Activated CD4-positive, CD25-positive, alpha-beta regulatory T cell treated with anti-CD3 and anti-CD28 coated beads, Interleukin-2, amount 50 U/mL, for 72 hours (primary cell): ENCODE measurements at places on chromosomes 6 and 20.

DNA sequence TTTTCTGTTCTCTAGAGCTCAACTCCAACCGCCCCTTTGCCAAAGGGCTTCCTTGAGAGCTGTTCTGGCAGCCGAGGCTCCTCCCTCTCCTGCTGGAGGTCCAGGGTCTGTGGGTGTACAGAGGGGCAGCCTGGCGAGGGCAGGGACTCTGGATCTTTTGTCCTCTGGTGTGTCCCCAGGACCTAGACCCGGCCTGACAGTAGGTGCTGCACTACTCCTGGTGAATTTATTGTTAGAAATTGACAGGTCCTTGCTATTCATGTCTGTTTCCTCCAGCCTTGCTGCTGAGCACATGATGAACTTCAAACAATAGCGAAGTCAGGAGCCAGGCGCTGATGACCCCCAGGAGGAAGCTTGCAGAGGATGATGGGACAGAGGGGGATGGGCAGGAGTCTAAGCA is 234.7 kb upstream of the SULF2 start:
- DNase-seq: no peak

- no peak for DNase-seq
Observed at GRCh38 chr20:50636601-50637540, 54.5 kb downstream of the RIPOR3 start.

GRCh38 chr20:51171141-51171540 is 148.2 kb upstream of the KCNG1 start:
- no peak for DNase-seq

DNA sequence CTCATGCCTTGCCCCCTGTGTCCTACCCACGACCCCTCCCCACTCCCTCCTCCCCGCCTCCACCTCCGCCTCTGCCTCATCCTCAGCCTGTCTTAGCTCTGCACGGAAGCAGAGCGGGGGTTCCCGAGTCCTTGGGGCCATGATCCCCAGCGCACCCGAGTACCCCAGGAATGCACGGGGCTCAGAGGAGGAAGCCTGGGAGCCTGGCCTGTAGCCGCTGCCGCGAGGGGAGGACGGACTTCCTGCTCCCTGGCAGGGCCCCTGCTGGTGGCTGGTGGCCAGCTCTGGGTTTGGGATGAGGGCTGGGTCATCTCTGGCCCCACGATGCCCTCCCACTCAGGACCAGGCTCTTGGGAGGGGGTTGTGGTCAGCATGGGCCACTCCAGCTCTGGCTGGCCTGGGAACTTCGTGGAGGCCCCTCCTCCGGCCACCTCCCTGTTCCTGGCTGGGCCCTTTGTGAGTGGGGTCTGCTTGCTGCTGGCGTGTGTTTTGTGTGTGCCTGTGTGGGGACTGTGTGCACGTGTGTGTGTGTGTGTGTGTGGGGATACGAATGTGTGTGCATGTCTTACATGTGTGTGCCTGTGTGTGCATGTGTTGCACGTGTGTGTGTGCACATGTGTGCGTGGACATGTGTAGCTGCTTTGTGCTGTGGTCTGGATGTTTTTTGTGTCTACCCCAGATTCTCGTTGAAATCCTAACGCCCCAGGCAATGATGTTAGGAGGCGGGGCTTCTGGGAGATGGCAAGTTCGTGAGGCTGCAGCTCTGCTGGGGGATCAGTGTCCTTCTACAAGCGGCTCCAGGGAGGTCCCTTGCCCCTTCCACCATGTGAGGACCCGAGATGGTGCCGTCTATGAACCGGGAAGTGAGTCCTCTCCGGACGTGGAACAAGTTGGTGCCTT is 1.3 kb upstream of the RBBP8NL start:
- DNase-seq: no peak

DNA sequence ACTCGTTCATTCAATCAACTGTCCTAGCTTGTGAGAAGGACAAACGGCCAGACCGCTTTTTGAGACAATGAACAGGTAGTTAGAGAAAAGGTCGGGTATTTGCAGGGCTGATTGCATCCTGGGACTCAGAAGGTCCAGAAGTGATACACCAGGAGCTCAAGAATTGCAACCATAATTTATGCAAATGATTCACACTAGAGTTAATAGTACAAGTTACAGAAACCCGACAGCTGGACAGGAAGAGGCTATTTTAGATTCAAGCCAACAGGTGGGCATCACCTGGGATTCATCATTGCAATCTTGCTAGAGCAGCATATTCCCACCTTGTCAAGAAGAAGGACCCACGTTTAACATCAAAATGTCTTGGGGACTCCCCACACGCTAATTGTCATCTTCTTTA is 83.5 kb downstream of the TNFAIP3 start:
- DNase-seq: no peak

DNA sequence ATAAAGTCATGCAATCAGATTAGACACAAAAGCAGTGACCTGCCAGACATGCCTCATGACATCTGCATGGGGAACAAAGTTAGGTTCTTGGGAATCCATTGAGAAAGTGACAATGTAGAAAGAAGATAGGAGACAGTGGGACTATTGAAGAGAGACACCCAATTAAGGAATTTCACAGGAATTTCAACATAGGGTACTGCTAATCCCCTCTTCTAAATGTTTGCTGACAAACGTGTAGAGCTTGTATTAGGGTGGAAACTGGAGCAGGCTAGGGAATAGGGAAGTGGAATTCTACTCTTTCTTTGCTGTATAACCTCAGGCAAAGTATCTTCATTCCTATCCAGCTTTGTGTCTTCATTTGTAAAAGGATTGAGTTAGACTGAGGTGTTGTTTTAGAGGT is 409.4 kb upstream of the SASH1 start:
- DNase-seq: no peak

DNA sequence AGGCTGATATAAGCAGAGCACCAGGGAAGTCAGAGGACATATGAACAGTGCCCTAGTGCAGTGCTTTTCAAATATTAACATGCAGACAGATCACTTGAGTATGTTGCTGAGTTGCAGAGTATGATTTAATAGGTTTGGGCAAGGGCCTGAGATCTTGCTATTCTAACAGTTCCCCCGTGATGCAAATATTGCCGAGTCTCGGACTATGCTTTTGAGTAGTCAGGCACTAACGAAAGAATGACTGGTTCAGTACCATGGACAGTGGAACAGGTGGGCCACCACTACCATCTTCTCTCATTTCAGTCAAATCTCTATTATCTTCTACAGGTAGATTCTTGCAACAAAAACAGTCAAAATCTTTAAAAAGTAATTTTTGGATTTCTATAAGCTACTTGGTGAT is 3.7 kb upstream of the TMEM200A start:
- DNase-seq: no peak

DNA sequence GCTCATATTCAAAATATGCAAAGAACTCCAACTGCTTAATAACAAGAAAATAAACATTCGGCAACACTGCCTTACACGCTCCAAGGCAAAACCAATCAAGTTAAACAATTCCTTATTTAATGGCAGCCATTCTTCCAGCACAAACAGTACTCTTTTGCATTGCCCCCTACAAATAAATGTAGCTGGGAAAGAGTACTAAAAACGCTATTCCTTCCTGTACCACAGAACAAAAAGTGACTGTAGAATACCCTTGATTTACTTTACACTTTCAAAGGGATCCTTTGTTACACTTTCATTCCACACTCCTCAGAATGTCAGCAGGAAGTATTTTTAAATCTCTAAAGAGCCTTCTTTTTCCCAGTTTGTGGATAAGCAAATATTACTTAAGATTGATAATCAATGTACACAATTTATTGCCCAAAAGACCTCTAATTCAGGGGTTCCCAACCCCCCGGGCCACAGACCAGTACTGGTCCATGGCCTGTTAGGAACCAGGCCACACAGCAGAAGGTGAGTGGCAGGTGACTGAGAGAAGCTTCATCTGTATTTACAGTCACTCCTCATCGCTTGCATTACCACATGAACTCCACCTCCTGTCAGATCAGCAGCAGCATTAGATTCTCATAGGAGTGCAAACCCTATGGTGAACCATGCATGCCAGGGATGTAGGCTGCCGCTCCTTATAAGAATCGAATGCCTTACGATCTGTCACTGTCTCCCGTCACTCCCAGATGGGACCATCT is 51.6 kb downstream of the MBOAT1 start:
- DNase-seq: no peak

DNA sequence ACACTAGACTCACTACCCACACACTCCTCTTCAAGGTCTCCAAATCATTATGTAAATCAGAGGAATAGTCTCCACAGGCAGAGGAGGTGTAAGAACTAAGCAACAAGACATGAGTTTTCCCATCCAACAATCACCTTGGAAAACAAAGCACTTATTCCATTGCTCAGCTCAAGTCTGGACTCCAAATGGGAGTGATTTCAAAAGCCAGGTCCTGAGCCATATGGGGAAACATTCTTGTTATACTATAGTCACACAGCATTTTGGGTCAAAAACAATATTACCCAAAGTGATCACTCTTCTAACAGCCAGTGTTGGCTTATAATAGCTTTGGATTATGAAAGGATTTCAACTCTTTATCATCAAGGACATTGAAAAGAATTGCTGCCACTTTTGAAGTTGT is 3.6 kb upstream of the PRPH2 start:
- DNase-seq: no peak

GRCh38 chr6:87884203-87884602 is 163.4 kb upstream of the SPACA1 start:
- no peak for DNase-seq
